ENCODE measurements at places on chromosomes 2 and 18. TPM values are rescaled to one million over a fixed set of nuclear protein-coding genes. Genes with fewer than 3 reads are reported as not detected.

The MEP1B gene
- 0.10 TPM for total RNA-seq

The POTEE gene
- not detected for total RNA-seq

The ABCB11 gene
- 0.02 TPM for total RNA-seq

The IL37 gene
- not detected for total RNA-seq
